ENCODE measurements at places on chromosomes 11 and 22. TPM values are rescaled to one million over a fixed set of nuclear protein-coding genes. Genes with fewer than 3 reads are reported as not detected.

The DMC1 gene
- total RNA-seq: 17.2 TPM

The CHKB gene
- total RNA-seq: 72.1 TPM

The MS4A12 gene
- not detected for total RNA-seq

The TENM4 gene
- not detected for total RNA-seq

GRCh38 chr11:20059587-20060021 lies 100.7 kb downstream of the DBX1 start:
- no peaks in the 10 kb centered on the region for H3K36me3 ChIP-seq
- H3K27ac ChIP-seq: no peak overlapping the region
- H3K27me3 ChIP-seq: no peaks in the 10 kb centered on the region
- no peak overlapping the region for H3K4me3 ChIP-seq
- no peaks in the 10 kb centered on the region for H3K4me1 ChIP-seq

GRCh38 chr11:10591741-10592140 lies 23.3 kb upstream of the LYVE1 start:
- H3K4me3 ChIP-seq: no peak overlapping the region
- no peak overlapping the region for H3K27ac ChIP-seq
- DNase-seq: no peak

DNA sequence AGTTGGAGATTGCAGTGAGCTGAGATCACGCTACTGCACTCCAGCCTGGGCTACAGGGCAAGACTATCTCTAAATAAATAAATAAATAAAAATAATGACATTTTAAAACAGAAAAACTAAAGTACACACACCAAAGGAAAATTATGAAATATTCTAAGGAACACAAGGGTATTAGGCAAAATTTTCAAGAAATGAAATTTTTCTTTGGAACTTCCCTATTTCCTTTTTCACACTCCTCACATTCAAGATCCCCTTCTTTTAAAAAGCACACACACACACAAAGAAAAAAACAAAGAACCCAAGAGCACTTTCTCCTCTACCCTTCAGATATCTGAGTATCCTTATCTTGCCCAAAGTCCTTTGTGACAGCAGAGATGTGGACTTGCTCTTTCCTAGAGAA lies 92.8 kb downstream of the CCDC73 start:
- H3K4me1 ChIP-seq: no peaks in the 10 kb centered on the region
- H3K27me3 ChIP-seq: no peaks in the 10 kb centered on the region
- DNase-seq: no peak

- H3K4me1 ChIP-seq: no peaks in the 10 kb centered on the region
- no peak for DNase-seq
- no peaks in the 10 kb centered on the region for H3K36me3 ChIP-seq
- H3K4me3 ChIP-seq: no peak overlapping the region
Measured at GRCh38 chr11:122226810-122227379, 110.9 kb upstream of the BLID start.

GRCh38 chr22:17580441-17581031 lies 17.2 kb downstream of the SLC25A18 start:
- H3K36me3 ChIP-seq: no peaks in the 10 kb centered on the region
- H3K4me1 ChIP-seq: no peaks in the 10 kb centered on the region
- no peak overlapping the region for H3K27ac ChIP-seq
